ENCODE measurements at places on chromosomes 7 and 10. TPM values are rescaled to one million over a fixed set of nuclear protein-coding genes. Genes with fewer than 3 reads are reported as not detected.

The SSC4D gene
- total RNA-seq, result 3.7 TPM

DNA sequence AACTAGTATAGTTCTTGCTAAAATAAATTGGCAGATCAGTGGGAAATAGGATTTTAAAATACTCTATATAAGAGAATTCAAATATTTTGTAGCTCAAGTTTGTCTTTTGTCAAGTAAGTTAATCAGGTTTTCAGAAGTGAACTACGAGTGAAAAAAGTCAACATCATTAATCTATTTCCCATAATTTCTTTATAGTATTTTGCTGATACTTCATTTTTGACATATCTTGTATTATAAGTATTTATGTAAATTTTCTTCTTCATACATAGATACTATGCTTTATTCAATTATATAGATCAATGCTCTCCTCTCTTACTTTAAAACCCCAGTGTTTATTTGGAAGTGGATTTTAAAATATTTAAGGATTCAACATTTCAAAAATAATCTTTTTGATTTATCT lies 360.7 kb downstream of the THSD7A start:
- DNase-seq, result no peak

- no peak for DNase-seq
Observed at GRCh38 chr10:117476716-117477115, 65.8 kb upstream of the EMX2 start.

The OPALIN gene
- total RNA-seq, result not detected

The SFR1 gene
- 6.1 TPM for total RNA-seq

The LEP gene
- total RNA-seq, result 784 TPM

The SLC26A3 gene
- total RNA-seq, result 0.45 TPM

DNA sequence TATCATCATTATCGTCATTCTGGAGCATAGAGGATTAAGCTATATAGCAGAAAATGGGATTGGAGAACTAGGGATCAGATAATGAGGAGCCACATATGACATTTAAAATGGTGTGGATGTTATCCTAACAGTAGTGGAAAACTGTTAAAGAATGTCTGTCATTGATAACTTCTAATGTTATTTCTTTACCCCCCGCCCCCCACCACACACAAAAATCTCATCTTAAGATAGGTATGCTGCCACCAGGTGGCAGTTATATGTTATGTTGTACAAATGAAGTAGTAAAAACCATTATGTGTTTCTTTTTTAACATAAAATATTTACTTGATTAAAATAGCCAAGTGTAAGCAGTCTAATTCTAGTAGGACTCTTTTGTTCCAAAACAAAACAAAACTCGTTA lies 13.0 kb downstream of the AKAP9 start:
- DNase-seq, result no peak

GRCh38 chr10:115818012-115818411 lies 455.0 kb downstream of the GFRA1 start:
- no peak for DNase-seq
